Activated B cell treated with CpG ODN at 0.5 μM for 24 hours (primary cell): ENCODE measurements at places on chromosomes 13 and 19. TPM values are rescaled to one million over a fixed set of nuclear protein-coding genes. Genes with fewer than 3 reads are reported as not detected.

DNA sequence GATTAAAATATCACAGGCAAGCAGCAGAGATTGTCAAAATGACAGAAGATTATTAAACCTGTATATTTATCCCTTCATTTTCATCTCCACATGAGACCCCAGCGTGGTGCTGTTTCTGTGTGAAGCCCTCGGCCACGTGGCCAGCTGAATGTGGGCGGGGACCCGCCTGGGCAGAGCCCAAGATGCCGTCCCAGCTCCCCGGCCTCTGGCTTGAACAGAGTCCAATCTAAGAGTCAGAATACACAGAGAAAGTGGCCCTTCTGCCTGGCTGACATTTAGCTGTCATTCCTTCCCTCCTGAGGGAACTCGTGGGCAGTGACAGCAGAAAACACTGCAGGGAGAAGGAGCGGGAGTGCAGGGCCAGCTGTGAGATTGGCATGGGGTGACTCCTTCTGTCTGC is 34.9 kb upstream of the UQCRFS1 start:
- no peak for DNase-seq
- H3K4me1 ChIP-seq = no peaks in the 10 kb centered on the region
- H3K27me3 ChIP-seq = peaks cover 5% of the 10 kb centered on the region

DNA sequence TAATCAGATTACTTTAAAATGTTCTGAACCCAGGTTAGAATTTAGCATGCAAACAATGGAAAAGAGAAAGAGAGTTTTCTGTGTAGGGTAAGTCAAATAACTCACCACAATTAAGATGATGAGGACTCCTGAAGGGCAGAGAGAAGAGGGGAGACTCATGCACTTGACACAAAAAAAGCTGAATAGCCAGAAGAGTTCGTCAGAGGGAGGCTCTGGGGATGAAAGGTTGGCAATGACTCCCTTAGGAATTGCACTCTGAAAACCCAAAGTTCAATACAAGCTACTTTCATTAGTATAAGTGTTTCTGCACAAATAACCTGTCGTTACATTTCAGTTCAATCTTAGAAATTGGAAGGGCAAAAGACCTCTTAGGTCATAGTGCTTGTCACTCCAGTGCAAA is 434.4 kb upstream of the PCDH9 start:
- no peak for DNase-seq
- H3K27me3 ChIP-seq = no peaks in the 10 kb centered on the region
- H3K4me3 ChIP-seq = no peak overlapping the region
- H3K36me3 ChIP-seq = no peaks in the 10 kb centered on the region
- no peak overlapping the region for H3K27ac ChIP-seq

GRCh38 chr19:24051516-24051915 is 35.5 kb upstream of the ZNF254 start:
- no peak for DNase-seq
- H3K27ac ChIP-seq = no peak overlapping the region
- peaks cover 87% of the 10 kb centered on the region for H3K36me3 ChIP-seq
- no peaks in the 10 kb centered on the region for H3K27me3 ChIP-seq

- no peak for DNase-seq
- peaks cover 6% of the 10 kb centered on the region for H3K4me1 ChIP-seq
- peaks cover 25% of the 10 kb centered on the region for H3K27me3 ChIP-seq
- no peak overlapping the region for H3K4me3 ChIP-seq
- no peaks in the 10 kb centered on the region for H3K36me3 ChIP-seq
Measured at GRCh38 chr19:54024660-54025059, 33.2 kb downstream of the CACNG6 start.

KIR2DL3 gene
- total RNA-seq = not detected in 2 replicates

DNA sequence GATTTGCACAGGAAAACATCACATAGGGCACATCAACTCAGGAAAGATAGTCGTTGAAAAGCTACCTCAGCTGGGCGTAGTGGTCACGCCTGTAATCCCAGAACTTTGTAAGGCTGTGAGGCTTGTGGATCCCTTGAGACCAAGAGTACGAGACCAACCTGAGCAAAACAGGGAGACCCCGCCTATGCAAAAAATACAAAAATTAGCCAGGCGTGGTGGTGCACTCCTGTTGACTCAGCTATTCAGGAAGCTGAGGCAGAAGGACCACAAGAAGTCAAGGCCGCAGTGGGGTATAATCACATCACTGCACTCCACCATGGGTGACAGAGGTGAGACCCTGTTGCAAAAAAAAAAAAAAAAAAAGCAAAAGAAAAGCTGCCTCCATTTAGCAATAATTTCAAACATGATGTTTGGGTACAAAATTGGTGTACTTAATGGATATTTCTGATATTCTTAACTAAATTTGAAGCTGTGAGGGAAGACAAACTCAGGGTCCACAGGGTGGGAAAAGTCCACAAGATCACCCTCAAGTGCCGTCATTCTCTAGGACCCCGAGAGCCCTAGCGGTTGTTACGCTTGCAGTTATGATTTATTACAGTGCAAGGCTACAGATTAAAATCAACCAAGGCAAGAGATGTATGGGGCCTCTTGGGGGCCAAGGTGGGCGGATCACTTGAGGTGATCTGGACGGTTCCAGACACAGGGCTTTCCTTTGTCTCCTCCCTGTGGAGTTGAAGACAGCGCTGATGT is 42.5 kb upstream of the LDLR start:
- H3K27ac ChIP-seq = peak overlapping the region; percentile 41
- H3K4me3 ChIP-seq = peak overlapping the region; percentile 44
- H3K36me3 ChIP-seq = peaks cover 30% of the 10 kb centered on the region
- H3K27me3 ChIP-seq = peaks cover 8% of the 10 kb centered on the region

GRCh38 chr19:571566-571974 is 826 bp upstream of the BSG start:
- H3K4me3 ChIP-seq = peak overlapping the region; percentile 97
- H3K4me1 ChIP-seq = peaks cover 33% of the 10 kb centered on the region
- H3K27me3 ChIP-seq = no peaks in the 10 kb centered on the region

- no peak overlapping the region for H3K4me3 ChIP-seq
- H3K27me3 ChIP-seq = no peaks in the 10 kb centered on the region
- DNase-seq = no peak
- no peak overlapping the region for H3K27ac ChIP-seq
Measured at GRCh38 chr13:37665420-37665819, 66.9 kb upstream of the POSTN start.

PRODH2 gene
- total RNA-seq = not detected in 2 replicates

SSBP4 gene
- total RNA-seq = 28.5 and 36.6 TPM in 2 replicates

- no peaks in the 10 kb centered on the region for H3K36me3 ChIP-seq
- no peak for DNase-seq
- no peaks in the 10 kb centered on the region for H3K27me3 ChIP-seq
- no peak overlapping the region for H3K4me3 ChIP-seq
Measured at GRCh38 chr19:43124360-43124759, 41.9 kb upstream of the PSG2 start.

GRCh38 chr13:77306458-77306857 is 20.4 kb downstream of the MYCBP2 start:
- peaks cover 89% of the 10 kb centered on the region for H3K4me1 ChIP-seq
- H3K27me3 ChIP-seq = no peaks in the 10 kb centered on the region
- H3K27ac ChIP-seq = peak overlapping the region; percentile 81
- H3K36me3 ChIP-seq = peaks cover 2% of the 10 kb centered on the region

ARHGEF18 gene
- total RNA-seq = 45.8 and 51.9 TPM in 2 replicates

GRCh38 chr13:106443607-106444322 is 91.7 kb downstream of the EFNB2 start:
- H3K36me3 ChIP-seq = no peaks in the 10 kb centered on the region
- no peak overlapping the region for H3K27ac ChIP-seq
- no peak for DNase-seq

REEP6 gene
- total RNA-seq = 1.1 and 1.5 TPM in 2 replicates

- no peaks in the 10 kb centered on the region for H3K27me3 ChIP-seq
- H3K36me3 ChIP-seq = peaks cover 58% of the 10 kb centered on the region
- peak overlapping the region; percentile 82 for H3K27ac ChIP-seq
- no peak overlapping the region for H3K4me3 ChIP-seq
- DNase-seq = no peak
Measured at GRCh38 chr19:16133818-16134217, 9.7 kb upstream of the HSH2D start.

IER2 gene
- total RNA-seq = 116 and 119 TPM in 2 replicates

ZC3H13 gene
- total RNA-seq = 48.1 and 48.7 TPM in 2 replicates

- H3K36me3 ChIP-seq = no peaks in the 10 kb centered on the region
- H3K4me1 ChIP-seq = no peaks in the 10 kb centered on the region
- DNase-seq = no peak
- H3K27me3 ChIP-seq = peaks cover 10% of the 10 kb centered on the region
Measured at GRCh38 chr19:37867831-37868230, 38.6 kb downstream of the WDR87 start.

DNA sequence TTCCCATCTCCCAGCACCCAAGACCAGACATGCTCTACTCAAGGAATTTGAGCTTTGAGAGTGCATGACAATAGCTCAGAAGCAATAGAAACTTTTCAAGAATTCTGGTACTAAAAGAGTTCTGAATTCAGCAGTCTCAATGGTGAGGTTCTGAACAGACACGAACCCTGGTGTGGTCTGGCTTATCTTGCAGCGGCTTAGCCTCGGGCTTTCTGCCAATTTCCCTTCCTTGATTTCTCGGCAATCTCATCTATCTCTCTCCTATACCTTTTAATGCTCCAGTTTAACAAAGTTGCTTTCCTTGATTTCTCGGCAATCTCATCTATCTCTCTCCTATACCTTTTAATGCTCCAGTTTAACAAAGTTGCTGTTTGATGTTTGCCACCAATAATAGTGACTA is 174.6 kb downstream of the SPRY2 start:
- peaks cover 7% of the 10 kb centered on the region for H3K4me1 ChIP-seq
- H3K4me3 ChIP-seq = no peak overlapping the region
- no peak for DNase-seq

DNA sequence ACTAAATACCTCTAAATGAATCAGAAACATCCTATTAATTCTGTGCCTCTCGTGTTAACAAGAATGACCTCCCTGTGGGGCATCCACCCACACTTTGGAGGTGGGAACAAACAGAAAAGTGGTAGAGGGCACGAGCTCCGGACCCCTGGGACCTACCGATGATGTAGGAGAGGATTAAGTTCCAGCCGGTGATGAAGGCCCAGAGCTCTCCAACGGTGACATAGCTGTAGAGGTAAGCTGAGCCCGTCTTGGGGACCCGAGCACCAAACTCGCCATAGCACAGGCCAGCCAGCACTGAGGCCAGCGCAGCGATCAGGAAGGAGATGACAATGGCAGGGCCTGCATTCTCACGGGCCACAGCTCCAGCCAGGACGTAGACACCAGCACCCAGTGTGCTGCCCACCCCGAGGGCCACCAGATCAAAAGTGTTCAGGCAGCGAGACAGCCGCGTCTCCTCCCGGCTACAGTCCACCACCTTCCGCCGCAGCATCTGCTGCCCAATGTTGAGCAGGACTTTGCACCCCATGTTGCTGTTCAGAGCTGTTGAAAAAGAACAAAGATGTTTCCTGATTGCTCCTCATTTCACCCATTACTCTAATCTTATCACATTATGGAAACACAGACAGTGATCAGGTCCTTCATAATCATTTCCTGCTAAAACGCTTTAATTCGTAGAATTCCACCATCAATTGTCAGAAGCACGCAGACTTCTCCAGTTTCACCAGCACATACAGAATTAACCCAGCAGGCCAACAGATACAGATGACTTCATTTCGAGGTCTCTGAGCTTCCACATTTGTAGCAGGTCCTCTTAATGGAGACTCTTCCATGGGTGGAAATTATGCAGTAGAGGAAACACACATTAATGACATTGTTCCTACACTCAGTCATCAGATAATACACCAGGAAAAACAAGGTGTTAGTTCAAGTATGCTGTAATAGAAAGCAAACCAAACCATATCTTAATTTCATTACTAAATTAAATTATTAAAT is 59.5 kb downstream of the SLC7A1 start:
- no peak overlapping the region for H3K4me3 ChIP-seq
- H3K36me3 ChIP-seq = peaks cover 86% of the 10 kb centered on the region
- H3K27me3 ChIP-seq = no peaks in the 10 kb centered on the region
- no peak overlapping the region for H3K27ac ChIP-seq

CDX2 gene
- total RNA-seq = not detected in 2 replicates

DNA sequence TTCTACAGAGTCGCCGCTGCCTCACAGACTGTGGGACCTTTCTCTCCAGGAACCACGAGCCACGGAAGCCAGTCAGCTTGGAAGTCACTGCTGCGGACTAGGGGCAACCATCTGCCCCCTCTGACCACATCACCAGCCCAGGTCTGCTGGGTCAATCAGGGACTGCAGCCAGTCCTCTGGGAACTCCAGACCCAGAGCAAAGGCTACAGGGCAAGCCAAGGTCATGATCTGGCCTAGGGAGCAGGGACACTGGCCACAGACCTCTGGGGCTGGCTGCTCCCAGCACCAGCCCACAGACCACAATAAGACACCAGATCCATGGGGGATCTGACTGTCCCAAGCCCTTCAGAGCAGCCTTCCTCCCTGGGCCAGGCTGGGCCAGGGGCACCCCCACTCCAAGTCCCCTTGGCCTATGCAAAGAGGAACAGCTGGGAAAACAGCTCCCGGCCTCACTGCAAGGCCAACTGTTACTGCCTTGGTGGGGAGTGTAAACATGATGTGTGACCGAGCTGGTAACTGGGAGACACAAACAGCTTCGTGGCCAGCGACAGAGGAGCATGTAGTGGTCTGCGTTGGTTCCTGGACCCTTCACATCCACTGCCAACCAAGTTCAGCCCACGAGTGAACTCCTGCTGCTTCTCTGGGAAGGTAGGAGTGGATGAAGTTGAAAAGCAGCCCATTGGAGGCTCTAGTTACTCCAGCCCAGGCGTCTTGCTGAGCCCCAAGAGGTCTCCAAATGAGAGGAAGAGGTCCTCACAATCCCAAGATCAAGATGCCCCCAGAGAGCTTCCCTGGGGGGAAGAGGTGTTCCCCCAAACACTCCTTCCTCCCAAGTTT is 1.5 kb downstream of the AKT2 start:
- peaks cover 75% of the 10 kb centered on the region for H3K4me1 ChIP-seq
- peaks cover 14% of the 10 kb centered on the region for H3K36me3 ChIP-seq
- peak overlapping the region; percentile 94 for H3K27ac ChIP-seq
- no peak for DNase-seq
- H3K27me3 ChIP-seq = no peaks in the 10 kb centered on the region

GRCh38 chr19:30174357-30174645 is 197.9 kb upstream of the ZNF536 start:
- H3K36me3 ChIP-seq = no peaks in the 10 kb centered on the region
- H3K4me3 ChIP-seq = no peak overlapping the region
- no peak for DNase-seq

DNA sequence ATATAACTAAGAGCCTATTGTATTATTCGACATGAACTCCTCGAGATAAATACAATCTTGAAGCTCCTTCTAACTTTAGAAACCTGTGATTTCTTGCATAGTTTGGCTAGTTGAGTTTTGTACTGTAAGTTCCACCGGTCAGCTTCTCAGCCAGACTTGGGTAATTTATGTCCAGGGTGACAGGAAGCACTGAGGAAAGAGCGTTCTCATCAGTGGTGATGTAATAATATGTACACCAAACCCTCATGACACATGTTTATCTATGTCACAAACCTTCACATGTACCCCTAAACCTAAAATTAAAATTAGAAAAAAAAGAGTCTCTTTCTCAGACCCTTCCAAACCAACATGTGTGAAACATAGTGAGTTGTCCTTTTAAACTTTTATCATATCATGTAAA is 205.7 kb downstream of the KCNRG start:
- peaks cover 20% of the 10 kb centered on the region for H3K4me1 ChIP-seq
- no peak for DNase-seq
- no peaks in the 10 kb centered on the region for H3K27me3 ChIP-seq
- no peaks in the 10 kb centered on the region for H3K36me3 ChIP-seq
- H3K4me3 ChIP-seq = no peak overlapping the region
- H3K27ac ChIP-seq = no peak overlapping the region

ZNF540 gene
- 1.9 and 2.9 TPM in 2 replicates for total RNA-seq

CTXN1 gene
- not detected in 2 replicates for total RNA-seq

GRCh38 chr13:42735010-42735409 is 46.4 kb upstream of the FAM216B start:
- no peaks in the 10 kb centered on the region for H3K4me1 ChIP-seq
- no peak overlapping the region for H3K4me3 ChIP-seq
- no peak overlapping the region for H3K27ac ChIP-seq
- no peaks in the 10 kb centered on the region for H3K36me3 ChIP-seq
- H3K27me3 ChIP-seq = peaks cover 7% of the 10 kb centered on the region
- no peak for DNase-seq
